Brain pericyte (primary cell): ENCODE measurements at places on chromosomes 3 and 15.

DNA sequence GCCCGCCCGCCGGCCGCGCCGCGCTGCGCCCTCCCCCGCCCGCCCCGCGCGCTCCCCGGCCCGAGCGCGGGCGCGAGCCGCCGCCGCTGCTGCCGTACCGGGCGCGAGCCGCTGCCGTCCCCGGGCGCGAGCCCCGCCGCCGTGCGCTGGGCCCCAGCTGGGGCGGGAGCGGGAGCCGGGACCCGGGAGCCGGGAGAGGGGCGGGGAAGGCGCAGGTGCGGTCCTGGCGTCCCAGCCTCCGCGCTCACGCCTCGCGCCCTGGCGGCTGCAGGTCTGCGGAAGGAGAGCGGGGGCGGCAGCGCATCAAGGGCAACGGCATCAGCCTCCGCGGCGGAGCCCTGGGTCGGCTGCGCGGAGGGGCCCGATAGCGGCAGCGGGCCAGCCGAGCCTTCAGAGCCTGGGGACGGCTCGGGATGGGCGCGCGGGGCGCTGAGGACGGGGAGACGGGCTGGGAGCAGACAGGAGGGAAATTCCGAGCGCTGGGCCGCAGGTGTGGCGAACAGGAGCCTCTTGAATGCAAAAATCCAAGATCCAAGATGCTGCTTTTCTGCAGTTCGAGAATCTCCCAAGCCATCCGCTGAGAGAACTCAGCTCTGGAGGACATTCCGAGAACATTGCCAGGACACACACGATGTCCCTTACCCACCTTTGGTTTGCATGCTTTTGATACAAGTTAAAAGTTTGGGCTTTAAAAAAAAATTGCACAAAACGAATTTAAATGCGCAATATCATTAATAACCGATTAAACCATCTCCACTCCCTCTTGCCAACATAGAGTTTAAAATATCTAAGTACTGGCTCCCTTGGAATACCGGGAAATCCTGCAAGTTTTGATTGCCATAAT lies 251.1 kb downstream of the TJP1 start:
- DNase-seq = no peak

- no peak for DNase-seq
These were observed 46.9 kb downstream of the ZIC4 start for GRCh38 chr3:147359177-147360050.

DNA sequence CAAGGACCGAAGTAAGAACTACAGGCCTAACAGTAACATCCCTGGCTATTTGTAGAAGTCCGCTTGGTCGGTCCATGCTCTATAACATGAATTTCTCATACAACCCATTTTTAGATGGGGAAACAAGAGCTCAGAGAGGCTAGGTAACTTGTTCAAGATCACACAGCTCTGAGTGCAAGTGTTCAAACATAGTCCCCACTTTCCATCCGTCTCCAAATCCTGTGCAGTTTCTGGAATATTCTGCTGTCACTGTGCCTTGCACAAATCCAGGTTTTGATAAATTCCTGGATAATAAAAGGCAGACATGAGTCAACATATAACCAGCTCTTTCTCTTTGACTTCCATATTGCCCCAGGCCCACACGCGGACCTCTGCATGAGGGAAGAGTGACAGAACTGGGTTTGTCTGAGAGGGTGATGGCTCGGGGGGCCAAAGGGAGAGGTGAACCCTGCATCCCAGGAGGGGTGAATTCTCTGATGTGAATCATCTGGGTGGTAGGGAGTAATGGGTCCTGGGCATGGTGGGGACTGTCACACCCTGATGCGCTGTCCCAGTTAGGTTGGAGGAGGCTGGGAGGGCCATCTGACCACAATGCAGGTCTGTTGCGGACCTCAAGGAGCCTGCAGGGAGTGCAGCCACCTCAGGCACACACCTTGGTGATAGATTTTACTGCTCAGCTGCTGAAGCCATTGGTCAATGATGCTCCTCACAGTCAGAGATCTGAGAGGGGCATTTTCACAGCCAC lies 162.2 kb downstream of the SMAD6 start:
- no peak for DNase-seq

DNA sequence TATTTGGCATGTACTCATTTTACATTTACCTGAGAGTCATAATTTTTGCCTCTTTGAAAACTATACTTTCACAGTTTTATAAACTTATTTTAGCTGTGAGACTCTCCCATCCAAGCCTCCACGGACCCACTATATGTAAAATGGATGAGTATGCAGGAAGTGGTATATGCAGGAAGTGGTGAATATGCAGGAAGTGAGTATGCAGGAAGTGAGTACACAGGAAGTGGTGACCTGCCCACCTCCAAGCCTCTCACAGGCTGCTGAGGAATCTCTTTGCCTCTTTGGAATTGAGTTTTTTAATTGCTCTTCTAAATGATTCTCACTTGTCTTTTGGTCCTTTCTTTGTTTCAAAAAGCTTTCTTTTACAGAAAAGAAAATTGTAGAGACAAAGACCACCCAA lies 85.2 kb downstream of the KBTBD8 start:
- no peak for DNase-seq

GRCh38 chr3:127428344-127428997 lies 140.6 kb upstream of the PRR20G start:
- DNase-seq = no peak

DNA sequence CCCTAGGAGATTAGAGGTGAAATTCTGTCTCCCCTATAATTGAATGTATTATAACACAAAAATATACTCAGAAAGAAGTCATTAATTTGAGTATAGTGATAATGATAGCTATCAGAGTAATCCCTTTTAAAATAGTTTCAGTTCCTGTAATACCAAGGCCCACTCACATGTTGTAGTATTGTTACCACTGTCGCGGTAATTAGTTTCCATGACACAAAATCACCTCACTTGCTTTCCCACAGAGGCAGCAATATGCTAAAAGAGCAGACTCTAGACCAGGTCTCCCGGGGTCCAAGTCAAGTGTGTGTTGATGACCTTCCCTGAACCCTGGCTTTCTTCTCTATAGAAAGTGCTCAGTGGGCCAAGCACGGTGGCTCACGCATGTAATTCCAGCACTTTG lies 39.5 kb upstream of the NSMCE3 start:
- no peak for DNase-seq

- DNase-seq = no peak
These were observed 64.5 kb downstream of the MDFIC2 start for GRCh38 chr3:70247955-70248354.

DNA sequence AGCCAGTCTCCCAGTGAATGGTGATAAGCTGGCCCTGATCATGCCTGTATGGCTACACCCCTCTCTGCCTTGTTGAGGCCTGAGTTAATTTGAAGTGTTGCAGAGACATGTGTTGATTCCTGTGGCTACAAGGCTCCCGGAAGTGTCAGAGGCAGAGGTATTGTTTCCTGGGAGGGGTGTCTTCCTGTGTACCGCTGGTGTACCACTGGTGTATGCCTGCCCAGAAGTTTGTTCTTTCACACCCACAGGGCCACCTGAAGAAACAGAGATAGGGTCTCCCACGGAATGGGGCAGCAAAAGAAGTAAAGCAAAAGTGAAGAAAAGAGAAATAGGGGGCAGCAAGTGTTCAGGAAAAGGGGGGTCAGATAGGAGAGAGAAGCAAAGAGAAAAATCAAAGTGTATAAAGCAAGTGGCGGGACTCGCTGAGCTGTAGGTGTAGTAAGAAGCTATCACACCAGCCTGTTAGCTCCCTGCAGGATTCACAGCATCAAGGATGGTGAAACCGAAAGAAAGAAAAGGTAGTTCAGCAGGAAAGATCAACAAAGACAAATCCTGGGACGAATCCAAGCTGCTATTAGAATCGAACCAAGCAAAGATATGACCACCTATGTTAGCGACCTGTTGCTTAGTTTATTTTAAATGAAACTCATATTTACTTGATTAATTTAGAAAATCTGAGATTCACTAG lies 36.6 kb upstream of the CD47 start:
- no peak for DNase-seq

DNA sequence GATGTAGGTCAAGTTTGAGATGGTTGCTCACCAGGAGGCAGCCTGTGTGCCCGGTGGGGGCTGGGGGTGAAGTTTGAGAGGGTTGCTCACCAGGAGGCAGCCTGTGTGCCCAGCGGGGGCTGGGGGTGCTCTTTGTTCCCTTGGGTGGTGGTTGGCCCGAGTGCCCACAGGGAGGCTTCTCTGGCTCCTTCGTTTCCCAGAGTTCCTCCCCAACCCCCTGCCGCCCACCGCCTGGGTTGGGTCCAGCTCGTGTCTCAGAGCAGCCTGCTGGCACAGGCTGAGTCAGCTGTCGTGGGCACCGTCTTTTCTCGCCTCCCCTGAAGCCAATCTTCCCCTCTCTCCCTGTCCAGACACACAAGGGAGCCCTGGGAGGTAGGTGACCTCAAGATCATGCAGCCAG lies 3.1 kb downstream of the APBA2 start:
- no peak for DNase-seq

DNA sequence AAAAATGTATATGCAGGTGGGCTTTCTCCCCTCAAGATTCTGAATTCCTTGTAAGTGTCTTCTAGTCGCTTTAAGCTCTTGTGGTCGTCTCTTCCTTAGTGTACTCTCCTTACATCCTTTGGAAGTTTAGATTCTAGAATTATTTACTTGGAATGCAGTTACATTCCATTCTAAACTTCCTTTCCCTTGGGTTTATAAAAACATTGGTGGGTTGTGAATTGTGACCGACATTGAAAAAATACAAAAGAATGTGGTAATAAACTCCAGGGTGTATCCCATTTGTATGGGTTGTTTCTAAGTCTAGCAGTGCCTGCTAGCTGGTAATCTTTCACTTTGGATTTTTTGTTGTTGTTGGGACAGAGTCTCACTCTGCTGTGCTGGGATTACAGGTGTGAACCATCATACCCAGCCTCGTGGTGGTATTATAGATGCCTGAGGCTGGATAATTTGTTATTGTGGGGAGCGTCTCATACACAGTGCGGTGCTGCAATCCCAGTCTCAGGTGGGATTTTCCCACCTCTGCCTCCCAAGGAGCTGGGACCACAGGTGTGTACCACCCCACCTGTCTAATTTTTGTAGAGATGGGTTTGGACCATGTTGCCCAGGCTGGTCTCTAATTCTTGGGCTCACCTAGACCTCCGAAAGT lies 9.1 kb downstream of the CHD2 start:
- DNase-seq = no peak

- DNase-seq = no peak
These were observed 35.7 kb upstream of the ABHD17C start for GRCh38 chr15:80659375-80659774.

DNA sequence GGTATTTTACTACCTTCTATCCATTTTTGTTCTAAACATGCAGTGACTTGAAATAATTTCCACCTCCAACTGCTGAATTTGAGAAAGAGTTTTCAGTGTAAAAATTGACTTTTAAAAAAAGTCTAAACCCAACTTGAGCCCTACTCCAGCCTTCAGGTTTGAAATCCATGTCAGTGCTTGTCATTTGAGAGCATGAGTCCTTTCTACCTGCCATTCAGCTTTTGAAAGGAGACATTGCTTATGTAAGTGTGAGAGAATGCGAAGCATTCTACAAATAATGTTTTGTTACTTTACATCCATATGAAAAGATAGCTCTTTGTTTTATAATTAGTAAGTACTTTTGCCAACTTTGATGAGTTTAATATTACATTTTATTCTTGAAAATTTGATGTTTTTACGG lies 329.2 kb downstream of the PTPRG start:
- DNase-seq = no peak

- no peak for DNase-seq
These were observed 27.8 kb upstream of the ADGRG7 start for GRCh38 chr3:100581650-100582049.

GRCh38 chr3:56624725-56625124 lies 58.3 kb downstream of the TASOR start:
- no peak for DNase-seq

GRCh38 chr15:62094388-62094787 lies 27.6 kb downstream of the C2CD4A start:
- no peak for DNase-seq

DNA sequence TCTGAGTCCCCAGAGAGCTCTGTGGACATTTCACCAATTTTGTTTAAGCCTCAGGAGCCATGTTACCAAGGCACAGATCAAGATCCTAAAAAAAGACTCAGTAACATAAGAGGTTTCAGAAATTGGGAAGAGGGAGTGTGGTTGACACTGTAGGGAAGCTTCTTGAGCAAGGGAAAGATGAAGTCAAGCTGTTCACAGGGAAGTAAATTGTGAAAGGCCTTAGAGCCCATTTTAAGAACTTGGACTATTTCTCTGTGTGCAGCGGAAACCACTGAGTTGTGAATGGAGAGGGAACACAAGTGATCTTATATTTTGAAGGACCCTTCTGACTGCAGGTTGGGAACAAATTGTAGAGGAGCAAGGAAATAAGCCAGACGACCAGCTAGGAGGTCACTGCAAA lies 18.7 kb downstream of the BCL2A1 start:
- DNase-seq = no peak

DNA sequence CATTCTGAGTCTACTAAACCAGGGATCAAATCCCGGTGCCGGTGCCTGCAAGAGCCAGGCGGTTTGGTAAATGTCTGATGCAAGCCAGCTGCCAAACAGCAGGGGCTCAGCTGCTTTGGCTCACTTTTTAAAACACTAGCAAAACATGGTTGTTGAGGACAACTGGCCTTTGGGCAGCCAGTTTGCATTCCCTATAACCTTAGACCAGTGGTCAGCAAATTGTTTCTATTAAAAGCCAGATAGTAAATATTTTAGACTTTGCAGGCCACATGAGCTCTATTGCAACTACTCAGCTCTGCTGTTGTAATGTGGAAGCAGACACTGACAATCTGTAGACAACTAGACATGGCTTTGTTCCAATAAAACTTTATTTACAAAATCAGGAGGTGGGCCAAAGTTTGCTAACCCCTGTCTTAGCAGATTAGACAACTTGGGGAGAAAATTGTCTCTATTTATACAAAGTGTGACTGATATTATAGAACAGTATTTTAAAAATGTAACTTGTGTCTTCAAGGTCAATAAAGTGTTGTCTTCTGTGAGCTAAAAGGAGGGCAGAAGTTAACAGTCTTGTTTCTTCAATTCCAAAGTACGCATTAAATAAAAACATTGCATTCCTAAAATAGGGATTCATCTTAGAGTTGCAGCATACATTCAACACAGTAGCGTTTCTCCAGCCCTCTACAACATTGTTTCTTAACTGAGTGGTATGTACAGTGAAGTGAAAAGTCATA lies 67.6 kb downstream of the SSUH2 start:
- DNase-seq = peak; percentile 68

GRCh38 chr3:185421577-185422232 lies 58.8 kb downstream of the MAP3K13 start:
- DNase-seq = no peak

GRCh38 chr15:98134905-98135304 lies 174.4 kb downstream of the ARRDC4 start:
- DNase-seq = no peak

DNA sequence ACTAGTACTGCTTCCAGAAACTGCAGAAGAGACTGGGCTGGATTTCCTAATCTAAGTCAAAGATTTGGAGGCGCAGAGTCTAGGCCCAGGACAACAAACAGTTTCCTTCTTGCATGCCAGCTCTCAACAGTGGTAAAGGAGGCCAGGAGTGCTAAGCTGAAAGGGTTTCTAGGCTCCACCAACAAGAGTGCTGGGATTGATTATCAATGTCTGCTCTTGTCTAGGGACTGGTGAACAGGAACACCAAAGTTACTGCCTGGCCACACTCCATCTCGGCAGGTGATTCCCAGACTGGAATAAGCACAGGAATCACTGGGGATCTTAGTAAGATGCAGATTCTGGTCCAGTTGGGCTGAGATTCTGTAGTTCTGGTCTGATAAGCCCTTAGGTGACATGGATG lies 22.8 kb upstream of the FGD5 start:
- DNase-seq = no peak

- no peak for DNase-seq
These were observed 148.8 kb downstream of the SLC9A9 start for GRCh38 chr3:143699424-143699823.

- DNase-seq = no peak
These were observed 20.5 kb downstream of the EAF2 start for GRCh38 chr3:121855555-121855954.

GRCh38 chr3:49705390-49705960 lies 14.0 kb downstream of the AMIGO3 start:
- DNase-seq = no peak
